ENCODE measurements at places on chromosomes 7 and 10. TPM values are rescaled to one million over a fixed set of nuclear protein-coding genes. Genes with fewer than 3 reads are reported as not detected.

The INHBA gene
- 0.71 TPM for polyA plus RNA-seq

The GATA3 gene
- 11.6 TPM for polyA plus RNA-seq

The CHPF2 gene
- polyA plus RNA-seq, result 87.8 TPM

The IL2RA gene
- 1.3 TPM for polyA plus RNA-seq

The PIK3CG gene
- polyA plus RNA-seq, result 0.13 TPM

All from adrenal gland (tissue), 19 donors.